Stimulated activated CD4-positive, alpha-beta T cell treated with anti-CD3 and anti-CD28 coated beads, Interleukin-4, amount 100 ng/mL, for 1 hour (primary cell): ENCODE measurements at places on chromosomes 13 and 19.

- no peak for DNase-seq
These were observed 23.0 kb upstream of the ZNF536 start for GRCh38 chr19:30349131-30349730.

- no peak for DNase-seq
These were observed 13.8 kb upstream of the ZNF846 start for GRCh38 chr19:9782338-9782737.

DNA sequence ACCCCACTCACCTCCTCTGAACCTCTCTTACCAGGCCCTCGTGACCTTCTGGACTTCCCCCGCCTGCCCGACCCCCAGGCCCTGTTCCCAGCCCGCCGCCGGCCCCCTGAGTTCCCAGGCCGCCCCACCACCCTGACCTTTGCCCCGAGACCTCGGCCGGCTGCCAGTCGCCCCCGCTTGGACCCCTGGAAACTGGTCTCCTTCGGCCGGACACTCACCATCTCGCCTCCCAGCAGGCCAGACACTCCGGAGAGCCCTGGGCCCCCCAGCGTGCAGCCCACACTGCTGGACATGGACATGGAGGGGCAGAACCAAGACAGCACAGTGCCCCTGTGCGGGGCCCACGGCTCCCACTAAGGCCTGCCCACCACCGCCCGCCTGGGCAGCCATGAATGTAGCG, 3.2 kb downstream of the TTC9B start:
- DNase-seq = no peak

GRCh38 chr19:52398081-52398441, 412 bp downstream of the ZNF528 start:
- peak; percentile 2 for DNase-seq

DNA sequence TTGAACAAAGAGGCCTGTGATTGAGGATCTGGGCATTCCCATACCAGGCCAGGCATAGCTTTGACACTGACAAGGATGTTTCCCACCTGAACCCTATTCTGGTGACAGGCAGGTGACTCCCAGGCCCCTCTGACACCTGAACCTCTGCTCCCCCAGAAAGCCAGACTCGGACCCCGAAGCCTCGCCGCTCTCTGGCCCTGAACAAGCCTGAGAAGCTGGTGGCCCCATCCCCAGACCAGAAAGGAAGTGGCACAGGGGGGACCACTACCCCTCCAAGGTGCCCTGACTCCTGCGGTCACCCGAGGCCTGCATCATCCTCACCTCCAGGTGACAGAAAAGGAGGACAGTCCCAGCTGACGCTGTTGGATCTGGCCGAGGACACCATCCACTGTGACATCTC, 14.7 kb downstream of the SIX5 start:
- no peak for DNase-seq

DNA sequence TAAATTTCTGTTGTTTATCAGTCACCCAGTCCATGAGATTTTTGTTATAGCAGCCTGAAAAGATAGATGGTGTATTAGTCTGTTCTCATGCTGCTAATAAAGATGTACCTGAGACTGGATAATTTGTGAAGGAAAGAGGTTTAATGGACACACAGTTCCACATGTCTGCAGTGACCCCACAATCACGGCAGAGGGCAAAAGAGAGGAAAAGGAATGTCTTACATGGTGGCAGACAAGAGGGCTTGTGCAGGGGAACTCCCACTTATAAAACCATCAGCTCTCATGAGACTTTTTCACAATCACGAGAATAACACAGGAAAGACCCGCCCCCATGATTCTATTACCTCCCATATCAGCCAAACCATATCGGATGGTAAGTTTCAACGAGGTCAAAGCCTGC, 309.2 kb downstream of the LIG4 start:
- no peak for DNase-seq
